Activated T-cell treated with anti-CD3 and anti-CD28 coated beads for 24 hours (primary cell): ENCODE measurements at places on chromosomes 6 and 20.

DNA sequence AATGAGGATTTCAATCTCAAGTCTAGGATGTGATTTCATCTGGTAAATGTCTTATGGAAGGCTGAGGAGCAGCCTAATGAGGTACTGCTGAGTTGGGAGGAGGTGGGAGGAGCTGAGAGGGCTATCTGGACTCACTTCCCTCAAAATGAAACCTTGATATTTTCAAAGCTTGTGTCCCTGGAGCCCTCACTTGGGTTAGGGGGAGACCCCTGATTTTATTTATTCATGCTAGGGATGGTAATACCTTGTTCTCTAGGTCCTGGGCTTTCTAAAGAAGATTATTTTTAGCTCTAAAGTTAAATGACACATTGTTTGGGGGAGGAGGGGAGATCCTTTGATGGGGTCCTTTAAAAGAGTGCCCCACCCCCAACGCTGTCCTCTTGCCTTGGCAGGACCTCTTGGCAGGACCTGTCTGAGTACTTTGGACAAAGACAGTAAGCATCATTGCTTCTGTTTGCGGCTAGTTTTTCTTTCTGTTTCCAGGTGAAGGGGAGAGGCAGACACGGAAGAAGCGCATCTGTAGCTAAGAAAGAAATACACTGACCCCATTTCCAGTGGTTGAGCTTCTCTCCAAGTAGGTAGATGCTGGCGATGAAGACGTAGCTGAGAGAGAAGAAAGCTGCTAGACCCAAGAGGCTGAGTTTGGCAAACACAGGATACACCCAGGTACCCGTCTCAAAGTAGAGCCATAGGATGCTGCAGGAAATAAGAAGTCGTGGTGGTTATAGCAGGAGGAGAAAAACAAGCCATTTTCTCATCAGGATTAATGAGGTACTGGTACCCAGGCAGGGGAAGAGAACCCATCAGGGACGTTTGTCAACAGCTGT, 55.6 kb downstream of the ADTRP start:
- DNase-seq = no peak

DNA sequence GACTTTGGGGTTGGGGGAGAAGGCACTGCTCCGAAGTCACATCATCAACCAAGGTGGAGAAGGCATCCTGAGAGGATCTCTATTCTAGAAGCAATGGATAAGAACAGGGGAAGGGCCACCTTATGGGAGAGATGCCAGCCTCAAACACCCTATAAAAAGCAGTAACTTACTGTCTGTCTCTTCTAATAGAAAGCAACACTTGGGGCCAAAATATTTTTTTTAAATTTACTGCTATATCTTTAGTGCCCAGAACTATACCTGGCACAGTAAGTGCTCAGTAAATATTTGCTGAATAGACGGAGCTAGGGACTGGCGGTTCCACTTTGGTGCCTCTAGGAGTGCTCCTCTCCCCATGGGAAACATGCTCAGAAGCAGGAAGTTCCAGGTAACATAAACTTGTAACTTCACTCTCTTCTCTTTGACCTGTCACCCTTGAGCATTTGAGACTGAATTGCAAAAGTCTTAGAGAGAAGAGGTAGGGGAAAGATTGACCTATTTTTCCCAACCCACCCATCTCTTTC, 807 bp upstream of the OTOR start:
- DNase-seq = no peak

GRCh38 chr6:5950361-5950785, 56.4 kb downstream of the NRN1 start:
- no peak for DNase-seq

GRCh38 chr20:9794831-9795230, 44.0 kb downstream of the PAK5 start:
- no peak for DNase-seq

- no peak for DNase-seq
Measured at GRCh38 chr6:141624301-141624700, 508.4 kb upstream of the GJE1 start.

- no peak for DNase-seq
Measured at GRCh38 chr20:58131151-58131550, 97.3 kb downstream of the ANKRD60 start.

- no peak for DNase-seq
Measured at GRCh38 chr6:101777646-101778045, 384.1 kb downstream of the GRIK2 start.

DNA sequence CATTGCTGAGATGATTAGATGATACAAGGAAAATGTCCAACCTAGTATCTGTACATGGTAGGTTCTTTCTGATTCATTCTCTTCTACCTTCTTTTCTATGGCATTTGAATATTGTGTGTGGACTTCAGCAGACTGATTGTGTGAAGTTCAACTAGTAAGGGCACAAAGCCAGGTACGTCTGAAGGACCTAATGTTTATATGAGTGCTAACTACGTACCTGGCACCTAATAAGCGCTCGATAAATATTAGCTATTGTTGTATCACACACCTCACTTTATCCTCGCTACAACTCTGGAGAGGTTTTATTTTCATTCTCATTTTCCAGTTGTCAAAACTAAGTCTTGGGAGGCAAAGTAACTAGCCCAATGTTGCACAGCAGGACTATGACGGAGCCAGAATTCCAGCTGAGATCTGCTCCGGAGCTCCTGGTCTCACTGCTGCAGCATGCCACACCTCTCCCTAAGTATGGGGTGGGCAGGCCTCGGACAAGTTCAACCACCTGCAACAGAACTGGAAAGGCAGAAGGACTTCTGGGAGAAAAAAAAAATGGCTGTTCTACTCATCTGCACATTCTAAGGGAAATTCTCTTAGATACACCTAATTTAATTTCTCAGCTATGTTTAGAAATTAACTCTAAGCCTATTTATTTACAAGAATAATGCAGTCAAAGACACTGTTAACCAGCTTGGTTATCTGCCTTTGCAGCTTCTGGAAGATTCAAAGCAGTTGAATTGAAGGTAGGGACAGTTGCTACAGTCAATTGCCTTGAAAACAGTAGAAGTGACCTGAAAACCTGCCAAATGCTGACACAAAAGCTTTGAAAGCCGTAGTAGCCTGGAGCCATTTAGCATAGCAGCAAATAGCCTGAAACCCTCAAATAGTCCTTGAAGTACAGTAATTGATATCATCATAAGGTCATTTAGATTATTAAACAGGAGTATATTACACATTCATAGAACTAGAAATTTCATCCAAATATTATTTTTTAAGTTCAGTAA, 165.0 kb downstream of the PDE7B start:
- DNase-seq = no peak

DNA sequence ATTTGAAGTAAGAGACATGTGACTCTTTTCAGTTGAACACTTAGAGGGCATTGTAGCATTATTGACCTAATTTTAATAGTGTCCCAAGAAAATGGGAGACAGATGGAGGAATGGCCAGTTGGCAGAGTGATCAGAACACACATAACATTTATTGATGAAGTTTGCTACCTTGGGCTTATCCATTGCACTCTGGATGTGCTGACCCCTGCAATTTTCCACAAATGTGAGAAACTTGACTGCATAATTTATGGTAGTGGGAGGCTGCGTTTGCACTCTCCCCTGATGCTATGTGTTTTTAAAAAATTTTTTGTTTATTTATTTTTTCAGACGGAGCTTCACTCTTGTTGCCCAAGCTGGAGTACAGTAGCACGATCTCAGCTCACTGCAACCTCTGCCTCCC, 95.9 kb downstream of the ZFAND3 start:
- DNase-seq = no peak

GRCh38 chr6:7235712-7236305, 77.2 kb downstream of the SSR1 start:
- DNase-seq = no peak

- DNase-seq = no peak
Measured at GRCh38 chr6:167150941-167151549, 6.7 kb downstream of the GPR31 start.

- DNase-seq = no peak
Measured at GRCh38 chr6:92371211-92372208, 1047.8 kb downstream of the EPHA7 start.

DNA sequence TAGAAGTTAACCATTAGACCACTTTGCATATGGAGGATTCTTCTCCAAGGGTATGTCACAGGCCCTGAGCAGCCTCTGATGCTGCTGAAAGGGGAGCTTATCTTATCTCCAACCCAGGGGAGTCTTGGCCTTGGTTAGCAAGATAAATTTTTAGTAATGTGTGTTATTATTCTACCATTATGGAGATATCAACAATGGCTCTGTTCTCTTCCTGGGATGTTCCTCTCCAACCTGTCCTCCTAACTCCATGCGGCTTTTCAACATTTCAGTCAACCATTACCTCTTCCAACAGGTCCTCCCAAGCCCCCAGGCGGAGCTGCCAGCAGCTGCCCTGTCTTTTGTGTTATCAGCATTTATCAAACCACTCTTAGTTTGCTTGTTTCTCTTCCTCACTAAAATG, 48.4 kb upstream of the FOXC1 start:
- DNase-seq = no peak

- DNase-seq = no peak
Measured at GRCh38 chr6:77290798-77291197, 172.5 kb downstream of the HTR1B start.

GRCh38 chr6:99613705-99614429, 7.2 kb downstream of the PRDM13 start:
- DNase-seq = no peak

GRCh38 chr6:46296586-46296985, 125.8 kb upstream of the ENPP5 start:
- DNase-seq = no peak

- no peak for DNase-seq
Measured at GRCh38 chr20:46774943-46775560, 65.6 kb downstream of the SLC2A10 start.

DNA sequence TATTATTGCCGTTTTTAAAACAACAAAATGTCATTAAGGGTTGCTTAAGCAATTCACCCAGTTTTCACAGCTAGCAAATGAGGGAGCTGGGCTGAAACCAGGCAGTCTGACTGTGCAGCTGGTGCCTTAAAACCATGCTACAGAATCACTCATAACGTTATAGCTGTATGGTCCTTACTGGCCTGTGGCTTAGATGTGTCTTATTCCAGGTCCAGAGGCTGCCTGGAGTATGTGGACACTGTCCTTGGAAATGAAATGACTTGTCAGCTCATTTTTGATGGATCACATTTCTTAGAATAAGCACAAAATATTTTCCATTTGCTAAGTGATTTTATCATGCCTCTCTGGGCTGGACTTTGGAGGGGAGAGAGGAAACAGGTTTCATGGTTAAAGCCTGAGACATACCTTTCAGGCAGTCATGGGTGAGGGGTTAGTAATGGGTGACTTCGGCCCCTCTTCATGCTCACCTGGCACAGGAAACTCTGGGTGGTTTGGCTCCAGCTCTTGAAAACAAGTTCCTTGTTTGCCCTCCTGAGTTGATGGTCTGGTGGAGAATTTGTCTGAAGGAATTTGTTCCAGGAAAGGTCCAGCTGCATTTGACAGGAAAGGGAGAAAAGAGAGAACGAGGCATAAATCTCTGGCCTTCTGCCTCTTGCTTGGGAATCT, 823.2 kb downstream of the DHX35 start:
- DNase-seq = no peak

GRCh38 chr6:97812940-97813339, 529.9 kb upstream of the MMS22L start:
- DNase-seq = no peak

- no peak for DNase-seq
Measured at GRCh38 chr20:37627767-37628130, 66.1 kb upstream of the CTNNBL1 start.

- no peak for DNase-seq
Measured at GRCh38 chr6:89058627-89059026, 21.9 kb upstream of the PNRC1 start.

DNA sequence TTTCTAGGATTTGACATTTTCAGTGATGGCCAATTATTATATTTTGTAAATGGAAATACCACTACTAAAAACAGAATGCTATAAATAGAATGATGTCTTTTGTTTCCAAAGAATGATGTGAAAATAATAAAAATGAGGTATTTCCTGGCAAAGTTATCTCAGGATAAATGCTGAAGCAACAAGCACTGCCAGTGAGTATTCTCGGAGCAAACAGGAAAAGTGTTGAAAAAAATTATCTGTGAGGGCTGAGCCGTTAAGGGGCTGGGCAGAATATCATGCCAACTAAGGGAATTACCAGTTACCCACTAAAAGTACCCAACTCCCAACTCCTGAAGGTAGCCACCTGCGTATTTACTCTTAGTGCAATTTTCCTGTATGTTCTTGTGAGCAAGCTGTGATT, 23.6 kb upstream of the SCAF8 start:
- DNase-seq = no peak

DNA sequence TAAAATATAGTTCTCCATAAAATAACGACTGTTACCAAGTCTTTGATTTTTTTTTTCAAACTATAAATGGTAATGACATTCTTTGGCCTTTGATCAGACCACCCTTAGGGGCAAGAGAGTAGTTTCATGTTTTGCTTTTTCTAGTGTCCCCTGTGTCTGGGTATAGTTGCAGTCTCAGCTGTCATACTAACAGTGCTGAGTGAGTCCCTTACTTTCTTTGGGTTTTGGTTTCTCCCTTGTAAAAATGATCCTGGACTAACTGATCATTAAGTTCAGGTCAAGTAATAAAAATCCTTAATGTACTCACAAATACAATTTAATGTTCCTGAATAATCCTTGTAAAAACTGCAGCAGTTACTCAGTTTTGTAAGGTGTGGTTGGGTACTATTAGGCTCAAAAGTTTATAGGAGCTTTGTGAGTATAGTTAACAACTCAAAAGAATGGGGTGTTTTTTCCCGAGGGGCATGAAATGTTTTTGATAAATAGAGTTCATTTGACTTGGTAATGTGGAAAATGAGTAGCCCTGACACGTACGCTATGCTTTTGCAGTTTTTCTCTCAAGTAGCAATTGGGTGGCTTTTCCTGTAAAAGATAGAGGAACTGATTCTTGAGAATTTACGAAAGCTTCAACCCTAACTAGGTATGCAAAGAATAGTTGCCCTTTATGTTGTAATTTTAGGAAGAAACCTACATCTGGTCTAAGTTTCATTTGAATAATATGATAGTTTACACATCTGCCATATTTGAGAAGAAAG, 6.2 kb downstream of the PTPN1 start:
- DNase-seq = no peak

DNA sequence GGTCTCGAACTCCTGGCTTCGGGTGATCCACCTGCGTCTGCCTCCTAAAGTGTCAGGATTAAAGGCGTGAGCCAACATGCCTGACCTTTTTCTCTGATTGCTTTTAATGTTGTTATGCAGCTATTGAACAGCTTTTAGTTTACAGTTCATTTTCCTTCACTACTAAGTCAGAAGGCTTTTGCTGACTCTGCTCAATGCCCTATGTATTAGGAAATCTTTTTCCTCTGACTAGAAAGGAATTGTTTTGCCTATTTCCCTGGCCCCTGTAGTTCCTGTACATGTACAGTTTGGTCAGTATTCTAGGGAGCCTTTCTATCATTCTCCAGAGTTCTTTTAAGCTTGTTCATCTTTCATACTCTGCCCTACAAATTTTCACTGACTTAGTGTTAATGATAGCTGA, 280.2 kb downstream of the CDKAL1 start:
- DNase-seq = no peak

- DNase-seq = no peak
Measured at GRCh38 chr20:15613530-15613929, 959.7 kb downstream of the KIF16B start.

DNA sequence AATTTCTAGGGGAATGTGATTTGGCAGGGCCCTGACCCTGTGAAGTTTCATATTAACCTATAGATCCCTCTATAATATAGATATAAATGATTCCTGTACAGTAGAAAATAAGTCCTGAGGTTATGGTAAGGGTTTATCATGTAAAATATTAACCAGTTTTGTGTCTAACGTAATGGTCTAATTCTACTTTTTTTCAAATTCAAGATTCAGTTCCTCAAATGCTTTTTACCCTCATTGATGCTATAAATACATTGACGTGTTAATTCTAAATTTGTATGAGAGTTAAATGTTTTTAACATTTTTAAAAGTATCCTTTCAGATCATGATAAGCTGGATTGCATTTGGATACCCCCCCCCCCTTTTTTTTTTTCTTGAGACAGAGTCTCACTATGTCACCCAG, 169.4 kb downstream of the MEI4 start:
- DNase-seq = no peak
